ENCODE measurements at places on chromosomes 3 and 15. TPM values are rescaled to one million over a fixed set of nuclear protein-coding genes. Genes with fewer than 3 reads are reported as not detected.

GRCh38 chr3:123365450-123366143, 83.3 kb downstream of the ADCY5 start:
- DNase-seq = peak; percentile 56

GRCh38 chr3:87488765-87489164, 212.4 kb upstream of the POU1F1 start:
- DNase-seq = no peak

GRCh38 chr3:119944091-119944490, 150.2 kb downstream of the GSK3B start:
- DNase-seq = no peak

GRCh38 chr3:101229681-101230080, 90.7 kb downstream of the IMPG2 start:
- peak; percentile 20 for DNase-seq

DNA sequence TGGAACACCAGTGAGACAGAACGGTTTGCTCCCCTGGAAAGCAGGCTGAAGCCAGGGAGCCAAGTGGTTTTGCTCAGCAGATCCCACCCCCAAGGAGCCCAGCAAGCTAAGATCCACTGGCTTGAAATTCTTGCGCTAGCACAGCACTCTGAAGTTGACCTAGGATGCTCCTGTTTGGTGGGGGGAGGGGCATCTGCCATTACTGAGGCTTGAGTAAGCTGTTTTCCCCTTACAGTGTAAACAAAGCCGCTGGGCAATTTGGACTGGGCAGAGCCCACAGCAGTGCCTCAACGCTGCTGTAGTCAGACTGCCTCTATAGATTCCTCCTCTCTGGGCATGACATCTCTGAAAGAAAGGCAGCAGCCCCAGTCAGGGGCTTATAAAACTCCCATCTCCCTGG, 241.4 kb downstream of the GABRB3 start:
- DNase-seq = no peak

Gene TMEM39A
- total RNA-seq = 87.1 TPM

Gene CAMKV
- total RNA-seq = not detected

Gene PEX11A
- 3.4 TPM for total RNA-seq

Gene GOLGA6L10
- total RNA-seq = 1.9 TPM

Gene PTPN23
- 44.5 TPM for total RNA-seq

Measured in MCF 10A (cell line).